ENCODE measurements at places on chromosomes 6 and 20.

DNA sequence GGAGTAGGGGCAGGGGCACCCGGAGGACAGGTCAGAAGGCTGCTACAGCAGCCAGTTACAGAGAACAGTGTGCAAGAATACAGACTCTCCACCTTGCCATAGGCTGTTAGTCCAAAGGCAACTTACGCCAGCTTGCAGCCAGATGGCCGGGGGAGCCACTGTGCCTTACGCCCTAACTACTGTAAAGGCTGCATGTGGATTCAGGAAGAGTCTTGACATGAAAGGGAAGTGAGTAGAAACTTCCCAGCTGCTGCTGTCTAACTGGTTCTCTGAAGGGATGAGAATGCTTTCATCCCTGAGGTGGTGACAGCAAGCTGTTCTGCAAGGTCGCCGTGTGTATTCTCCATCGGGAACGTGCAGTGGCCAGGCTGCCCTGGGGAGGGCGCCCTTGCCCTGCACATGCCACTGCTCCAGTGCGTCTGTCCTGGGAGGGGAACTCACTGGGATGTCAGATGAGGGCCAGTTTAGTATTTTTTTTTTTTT lies 46.1 kb downstream of the LYRM4 start:
- DNase-seq: peak; percentile 32

- DNase-seq: no peak
Measured at GRCh38 chr6:89777455-89777854, 42.1 kb downstream of the MDN1 start.

DNA sequence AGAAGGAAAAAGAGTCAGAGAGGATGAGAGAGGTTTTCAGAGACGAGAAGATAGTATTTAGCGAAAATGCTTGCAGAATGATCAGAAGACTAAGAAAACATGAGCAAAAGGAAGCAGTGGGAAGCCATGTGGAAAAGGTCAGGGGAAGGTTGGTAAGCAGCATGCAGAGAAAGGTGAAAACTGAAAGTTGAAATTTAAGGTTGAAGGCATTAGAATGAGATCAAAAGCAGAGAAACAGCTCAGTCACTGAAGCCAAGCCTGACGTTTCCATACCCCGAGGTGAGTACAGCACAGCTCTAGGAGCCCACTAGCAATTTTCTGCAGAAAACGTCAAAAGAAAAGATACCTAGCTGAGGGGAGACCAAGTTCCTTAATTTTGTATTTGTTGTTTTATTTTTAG lies 19.1 kb upstream of the TFB1M start:
- DNase-seq: no peak

- no peak for DNase-seq
Measured at GRCh38 chr6:158847786-158848185, 28.6 kb upstream of the EZR start.

DNA sequence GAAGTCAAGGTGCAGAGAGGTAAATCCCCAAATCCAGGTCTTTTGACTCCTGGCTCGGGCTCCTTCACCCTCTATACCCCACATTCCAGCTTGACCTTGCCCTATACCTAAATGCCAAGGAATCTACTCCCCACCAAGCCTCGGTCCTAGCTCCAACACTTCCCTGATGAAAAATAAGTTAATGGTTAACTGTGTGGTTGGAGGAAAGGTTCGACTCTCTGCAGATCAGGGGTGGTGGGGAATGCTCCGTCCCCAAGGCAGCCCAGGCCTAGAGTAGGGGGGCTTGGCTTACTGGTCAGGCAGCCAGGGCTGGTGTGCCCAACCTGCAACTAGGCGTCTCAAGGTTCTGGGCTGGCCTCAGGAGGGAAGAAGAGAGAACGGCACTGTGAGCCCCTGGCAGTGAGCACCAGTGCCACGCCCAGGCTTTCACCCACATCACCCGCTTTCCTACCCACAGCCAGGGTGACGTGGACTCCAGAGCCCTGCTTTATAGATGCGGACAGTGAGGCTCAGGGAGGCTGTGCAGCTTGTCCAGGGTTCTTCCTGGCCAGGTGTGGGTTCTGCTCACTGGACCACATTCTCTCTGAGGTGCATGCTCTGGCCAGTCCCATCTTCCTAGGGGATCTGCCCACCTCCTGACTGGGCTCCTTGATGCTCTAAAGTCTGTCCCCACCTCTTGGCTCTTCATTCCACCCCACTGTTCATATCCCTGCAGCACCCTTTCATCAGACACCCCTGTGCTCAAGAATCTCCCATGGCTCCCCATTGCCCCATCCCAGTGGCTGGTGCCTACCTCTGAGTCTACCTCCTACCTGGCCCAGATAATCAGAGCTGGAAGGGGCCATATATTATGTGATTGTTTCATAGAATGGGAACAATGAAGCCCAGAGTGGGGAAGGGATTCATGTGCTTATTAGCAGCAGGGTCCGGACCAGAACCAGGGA lies 8.2 kb downstream of the SPDEF start:
- no peak for DNase-seq

- DNase-seq: no peak
Measured at GRCh38 chr20:48313324-48313723, 514.5 kb downstream of the PREX1 start.

DNA sequence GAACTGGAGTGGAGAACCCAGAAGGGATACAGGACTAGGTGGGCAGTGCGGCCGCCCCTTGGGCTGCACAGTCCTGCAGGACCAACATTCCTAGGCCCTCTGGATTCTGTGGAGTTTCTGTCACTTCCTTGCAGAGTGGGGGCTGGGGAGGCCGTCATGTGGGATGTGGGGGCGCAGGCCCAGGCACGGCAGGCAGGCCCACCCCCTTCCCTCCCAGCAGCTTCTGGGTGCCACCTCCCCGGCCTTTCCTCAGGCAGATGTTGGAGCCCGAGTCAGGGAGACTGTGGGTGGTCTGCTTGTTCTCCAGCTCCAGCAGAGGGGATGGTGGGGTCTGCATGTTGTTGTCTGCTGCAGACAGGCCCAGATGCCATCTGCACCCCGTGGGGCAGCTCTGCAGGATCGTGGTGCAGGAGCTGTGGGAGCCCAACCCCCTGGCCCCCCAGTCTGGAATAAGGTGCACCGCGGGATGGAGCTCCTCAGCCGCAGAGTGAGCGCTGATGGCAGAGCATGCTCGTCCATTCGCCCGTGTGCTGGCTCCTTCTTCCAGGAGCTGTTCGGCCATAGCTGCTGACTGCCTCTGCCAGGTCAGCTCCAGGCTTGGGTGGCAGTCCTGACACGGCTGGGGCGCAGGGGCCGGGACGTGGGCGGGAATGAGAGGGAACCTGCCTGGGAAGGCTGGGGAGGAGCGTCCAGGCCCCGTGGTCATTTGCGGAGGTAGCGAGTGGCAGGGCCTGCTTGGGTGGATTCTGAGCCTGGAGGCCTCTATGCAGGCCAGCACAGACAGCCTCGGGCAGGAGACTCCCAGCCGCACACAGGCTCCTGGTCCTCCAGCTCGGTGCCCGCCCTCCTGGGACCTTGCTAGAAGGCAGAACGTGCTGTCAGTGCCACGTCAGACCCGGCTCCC lies 18.1 kb downstream of the SLC17A9 start:
- DNase-seq: no peak

DNA sequence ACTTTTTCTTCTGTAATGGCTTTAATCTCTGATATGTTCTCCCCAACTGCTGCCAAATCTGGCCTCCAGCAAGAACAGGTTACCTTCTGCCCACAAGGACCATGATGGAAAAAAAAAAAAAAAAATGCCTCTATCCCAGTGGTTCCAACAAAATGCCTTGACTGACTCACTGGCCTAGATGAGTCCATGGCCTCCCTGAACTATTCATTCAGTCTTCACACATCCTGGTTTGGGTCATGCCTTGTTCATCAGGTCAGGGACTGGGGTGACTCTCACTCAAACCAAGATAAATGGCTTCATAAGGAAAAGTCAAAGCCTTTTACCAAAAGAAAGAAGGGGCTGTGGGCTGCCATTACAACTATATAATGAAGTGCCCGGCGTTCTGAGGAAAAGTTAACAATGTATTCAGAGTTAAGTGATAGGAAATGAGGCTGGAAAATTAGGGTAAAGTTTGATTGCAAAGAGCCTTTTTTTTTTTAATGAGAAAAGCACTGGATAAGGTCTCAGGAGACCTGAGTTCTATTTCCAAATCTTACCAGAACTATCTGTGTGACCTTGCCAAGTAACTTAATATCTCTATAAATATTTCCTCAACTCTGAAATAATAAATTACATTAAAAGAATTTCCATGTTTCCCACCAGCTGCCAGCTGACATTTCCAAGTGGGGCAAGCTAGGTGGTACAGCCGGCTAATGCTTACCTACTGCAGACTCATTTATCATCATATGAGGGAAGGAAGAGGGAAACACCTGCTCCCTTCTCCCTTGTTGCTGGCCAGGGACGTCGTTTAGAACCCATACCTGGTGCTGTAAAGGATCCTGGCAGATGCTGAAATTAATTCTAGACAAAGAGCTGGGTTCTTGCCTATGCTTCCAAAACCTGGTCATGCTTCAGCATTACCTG lies 380.0 kb upstream of the MARCKS start:
- DNase-seq: no peak

DNA sequence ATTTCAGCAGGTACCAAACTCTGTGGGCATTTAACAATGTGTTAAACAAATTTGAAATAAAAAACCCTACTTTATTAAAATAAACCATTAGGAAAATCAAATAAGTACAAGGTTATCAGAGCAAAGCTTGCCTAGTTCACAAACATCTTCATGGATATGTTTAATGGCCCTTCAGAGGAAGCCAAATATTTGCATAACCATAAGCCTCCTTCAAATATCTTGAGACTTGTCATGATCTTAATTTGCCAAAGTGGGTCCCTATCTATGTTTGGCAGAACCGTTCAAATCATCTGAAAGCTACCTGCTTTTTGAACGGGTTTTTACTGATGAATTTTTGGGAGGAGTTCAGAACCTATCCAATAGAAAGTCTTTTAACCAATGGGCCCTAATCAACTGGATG lies 176.3 kb downstream of the BACH2 start:
- DNase-seq: no peak

DNA sequence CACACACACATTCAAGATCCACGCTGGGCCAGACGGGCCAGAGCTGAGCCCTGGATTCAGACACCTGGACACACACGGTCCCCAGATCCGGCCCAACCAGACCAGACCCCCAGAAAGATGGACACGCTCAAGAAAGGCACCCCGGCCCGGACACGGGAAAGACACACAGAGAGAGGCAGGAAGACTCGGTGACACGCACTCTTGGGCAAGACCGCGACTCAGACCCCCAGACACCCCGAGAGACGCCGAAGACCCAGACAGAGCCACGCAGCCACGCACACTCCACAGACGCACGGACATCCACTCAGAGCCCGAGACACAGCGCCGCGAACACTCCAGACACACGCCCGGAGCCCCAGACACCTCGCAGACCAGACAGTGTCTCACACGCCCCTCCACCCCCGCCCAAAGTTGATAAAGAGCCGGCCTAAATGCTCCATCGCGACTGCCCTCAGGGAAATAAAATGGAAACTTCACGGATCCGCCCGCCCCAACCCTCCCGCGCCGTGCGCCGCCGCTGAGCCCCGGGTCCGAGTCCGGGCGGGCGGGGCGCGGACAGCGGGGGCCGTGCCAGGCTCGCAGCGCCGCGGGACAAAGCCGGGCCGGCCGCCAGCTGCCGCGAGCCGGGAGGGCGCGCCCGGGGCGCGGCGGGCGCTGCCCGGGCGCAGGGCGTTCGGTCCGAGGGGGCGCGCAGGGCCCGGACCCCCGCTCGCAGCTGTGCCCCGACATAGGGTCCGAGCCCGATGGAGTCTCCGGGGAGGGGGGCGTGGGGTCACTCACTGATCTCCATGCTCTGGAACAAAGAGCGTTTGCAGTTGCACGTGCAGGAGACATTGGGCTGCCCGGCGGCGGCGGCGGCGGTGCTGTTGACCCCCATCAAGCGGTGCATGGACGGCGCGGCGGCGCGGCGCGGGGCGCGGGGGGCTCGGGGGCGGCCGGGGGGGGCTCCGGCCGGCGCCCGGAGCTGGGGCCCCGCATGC lies 831 bp downstream of the PMEPA1 start:
- no peak for DNase-seq

Measured in stimulated activated CD4-positive, alpha-beta T cell treated with anti-CD3 and anti-CD28 coated beads, Interleukin-2, amount 100 ng/mL, for 48 hours (primary cell).